GM23338 (cell line): ENCODE measurements at places on chromosomes 13 and 19.

- H3K27ac ChIP-seq = no peak overlapping the region
- H3K36me3 ChIP-seq = no peaks in the 10 kb centered on the region
- no peaks in the 10 kb centered on the region for H3K27me3 ChIP-seq
- H3K4me1 ChIP-seq = no peaks in the 10 kb centered on the region
- no peak overlapping the region for H3K4me3 ChIP-seq
- DNase-seq = no peak
Observed at GRCh38 chr19:33366127-33366526, 7.4 kb upstream of the CEBPG start.

DNA sequence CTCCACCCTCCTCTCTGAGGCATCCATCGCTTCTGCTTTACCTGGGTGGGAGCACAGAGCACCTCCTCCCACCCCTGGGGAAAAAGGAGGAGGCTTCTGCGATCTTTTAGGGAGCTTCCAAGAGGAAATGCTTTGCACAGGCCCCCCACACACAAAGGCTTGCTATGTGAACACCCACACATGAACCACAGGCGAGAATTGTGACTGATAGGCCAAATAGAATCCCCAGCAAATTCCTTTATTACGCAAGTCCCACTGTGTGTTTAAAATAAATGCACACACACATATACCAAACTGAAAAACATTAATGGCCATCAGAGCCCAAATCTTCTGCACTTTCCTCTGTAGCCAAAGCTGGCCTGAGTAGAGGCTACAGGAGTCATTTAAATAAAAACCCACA lies 50.6 kb downstream of the HSPH1 start:
- no peaks in the 10 kb centered on the region for H3K4me1 ChIP-seq
- no peak overlapping the region for H3K27ac ChIP-seq
- no peak overlapping the region for H3K4me3 ChIP-seq
- no peak for DNase-seq
- no peaks in the 10 kb centered on the region for H3K27me3 ChIP-seq

DNA sequence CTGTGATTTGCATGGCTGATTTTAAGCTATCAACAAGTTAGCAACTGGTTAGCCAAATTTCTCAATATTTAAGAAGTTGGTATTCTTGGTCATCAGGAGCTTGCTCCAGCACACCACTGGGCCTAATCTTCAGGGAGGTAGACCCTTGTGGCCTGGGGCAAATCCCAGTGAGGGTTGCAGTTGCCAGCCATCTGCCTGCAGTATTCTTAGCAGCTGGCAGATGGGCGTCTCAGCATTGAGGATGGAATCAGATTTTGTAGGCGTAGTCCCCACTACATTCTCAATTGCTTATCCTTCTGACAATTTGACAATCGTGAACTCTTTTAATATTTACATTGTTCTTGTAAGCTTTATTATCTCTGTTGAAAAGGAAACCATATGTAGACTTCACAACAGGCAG lies 1266.2 kb downstream of the SLITRK5 start:
- no peaks in the 10 kb centered on the region for H3K4me1 ChIP-seq
- no peaks in the 10 kb centered on the region for H3K27me3 ChIP-seq
- no peak overlapping the region for H3K27ac ChIP-seq
- no peak overlapping the region for H3K4me3 ChIP-seq

GRCh38 chr13:27455331-27455855 lies 5.0 kb upstream of the MTIF3 start:
- H3K27me3 ChIP-seq = no peaks in the 10 kb centered on the region
- H3K36me3 ChIP-seq = no peaks in the 10 kb centered on the region
- H3K4me3 ChIP-seq = no peak overlapping the region
- peak; percentile 45 for DNase-seq
- H3K27ac ChIP-seq = no peak overlapping the region; the same call in 1 of the 2 replicates
- peaks cover 8% of the 10 kb centered on the region for H3K4me1 ChIP-seq

DNA sequence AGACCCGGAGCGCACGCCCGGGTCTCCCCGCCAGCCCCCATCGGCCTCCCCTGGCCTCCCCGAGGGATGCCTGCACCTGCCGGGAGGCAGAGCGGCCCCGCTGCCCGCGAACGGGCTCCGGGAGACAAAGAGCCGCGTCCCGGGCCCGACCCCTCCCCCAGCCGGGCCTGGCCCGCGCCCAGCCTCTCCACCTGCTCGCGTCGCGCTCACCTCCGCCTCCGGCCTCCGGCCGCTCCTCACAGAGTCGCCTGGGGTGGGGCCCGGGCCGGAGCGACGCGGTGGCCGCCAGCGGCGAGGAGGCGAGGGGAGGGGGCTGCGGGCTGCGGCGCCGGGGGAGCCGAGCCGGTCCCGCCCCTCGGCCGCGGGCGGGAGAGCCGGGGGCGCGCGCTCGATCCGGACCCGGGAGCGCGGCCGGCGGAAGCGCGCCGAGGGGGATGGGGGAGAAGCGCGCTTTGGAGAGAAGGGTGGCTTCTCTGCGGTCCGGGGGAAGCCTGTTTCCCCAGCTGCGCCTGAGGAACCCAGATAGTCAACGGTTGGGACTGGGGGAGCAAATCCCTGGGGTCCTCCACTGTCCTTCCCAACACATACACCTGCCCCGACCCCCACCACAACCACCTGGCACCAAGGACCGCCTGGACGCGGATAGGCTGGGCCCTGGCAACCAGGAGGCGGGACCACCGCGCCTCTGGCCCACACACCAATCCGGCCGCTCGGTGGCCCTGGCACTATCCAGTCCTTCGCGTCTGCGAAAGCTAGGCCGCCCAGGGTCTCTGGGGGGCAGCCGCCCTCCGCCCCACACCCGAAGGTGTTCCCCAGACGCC lies at the start of gene PRR36:
PRR36 (minus strand) TSS at position 315 of the 821 bp plus-strand sequence. CDS start 701 bp downstream, outside the sequence.
- peak within 1 kb of the TSS; percentile 81 for H3K4me3 ChIP-seq
- no peak within 1 kb of the TSS for H3K27ac ChIP-seq
- peaks cover 14% of the 10 kb centered on the region for H3K27me3 ChIP-seq
- DNase-seq = peak; percentile 91
- H3K36me3 ChIP-seq = no peaks in the 10 kb centered on the region

- no peak for DNase-seq
- no peak overlapping the region for H3K4me3 ChIP-seq
- H3K27me3 ChIP-seq = no peaks in the 10 kb centered on the region
- no peak overlapping the region for H3K27ac ChIP-seq
- H3K4me1 ChIP-seq = peaks cover 23% of the 10 kb centered on the region
Observed at GRCh38 chr13:47457626-47458025, 543.4 kb downstream of the SUCLA2 start.

DNA sequence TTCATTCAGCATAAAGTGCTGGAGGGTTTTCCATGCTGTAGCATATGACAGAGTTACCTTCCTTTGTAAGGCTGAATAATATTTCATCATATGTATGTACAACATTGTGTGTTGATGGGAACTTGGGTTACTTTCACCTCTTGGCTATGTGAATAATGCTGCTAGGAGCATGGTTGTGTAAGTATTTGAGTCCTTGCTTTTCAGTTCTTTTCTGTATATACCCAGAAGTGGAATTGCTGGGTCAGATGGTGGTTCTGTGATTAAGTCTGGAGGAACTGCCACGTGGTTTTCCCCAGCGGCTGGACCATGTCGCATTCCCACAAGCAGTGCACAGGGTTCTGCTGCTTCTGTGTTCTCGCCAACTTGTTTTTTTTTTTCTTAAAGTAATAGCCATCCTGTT lies 101.2 kb upstream of the TEX29 start:
- peaks cover 50% of the 10 kb centered on the region for H3K4me1 ChIP-seq

DNA sequence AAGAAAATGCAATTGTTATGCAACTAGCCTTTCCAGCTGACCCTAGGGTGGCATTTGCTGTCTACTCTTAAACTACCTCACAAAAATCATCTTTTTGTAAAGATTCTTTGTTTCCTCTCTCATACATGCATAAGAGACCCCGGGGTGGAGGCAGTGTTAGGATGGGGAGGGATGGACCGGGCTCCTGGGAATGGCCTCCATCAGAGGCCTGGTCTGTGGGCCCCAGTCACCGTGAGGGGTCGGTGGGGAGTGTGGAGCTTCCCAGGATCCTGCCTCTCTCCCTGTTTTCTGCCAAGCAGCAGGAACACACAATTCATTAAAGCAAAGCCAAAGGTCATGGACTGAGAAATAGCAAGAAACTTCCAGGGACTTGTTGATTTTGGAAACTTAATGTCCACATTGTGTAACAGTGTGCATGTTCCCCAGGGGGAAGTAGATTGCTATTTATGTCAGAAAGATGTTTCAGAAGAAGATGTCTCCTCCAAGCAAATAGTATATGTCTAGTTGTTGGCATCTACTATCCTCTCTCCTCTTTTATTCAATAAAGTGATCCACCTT lies 241.4 kb downstream of the ENOX1 start:
- H3K27me3 ChIP-seq = no peaks in the 10 kb centered on the region
- H3K4me3 ChIP-seq = no peak overlapping the region
- no peak overlapping the region for H3K27ac ChIP-seq
- DNase-seq = no peak
- H3K36me3 ChIP-seq = no peaks in the 10 kb centered on the region

DNA sequence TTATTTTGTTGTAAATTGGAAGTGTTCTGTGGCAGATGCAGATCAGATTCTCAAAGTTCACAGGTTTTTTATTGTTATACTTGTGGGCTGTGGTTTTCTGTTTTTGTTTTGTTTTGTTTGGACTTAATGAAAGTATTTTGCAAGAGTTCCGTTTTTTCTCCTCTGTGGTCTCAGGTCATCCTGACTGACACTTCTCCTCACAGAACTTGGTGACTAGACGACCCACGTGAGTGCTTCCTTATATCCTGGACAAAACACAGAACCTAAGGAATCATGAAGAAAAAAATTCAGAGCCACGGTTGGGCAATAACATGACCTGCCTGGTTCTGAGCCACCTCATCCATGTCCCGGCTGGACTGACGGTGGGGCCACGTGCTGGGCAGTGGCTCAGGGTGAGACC lies 2.5 kb upstream of the RFPL4AL1 start:
- H3K4me1 ChIP-seq = no peaks in the 10 kb centered on the region
- H3K36me3 ChIP-seq = peaks cover 6% of the 10 kb centered on the region; the same call in 1 of the 2 replicates
- no peak overlapping the region for H3K4me3 ChIP-seq
- no peak for DNase-seq
